ENCODE measurements at places on chromosomes 7 and 10. TPM values are rescaled to one million over a fixed set of nuclear protein-coding genes. Genes with fewer than 3 reads are reported as not detected.

DNA sequence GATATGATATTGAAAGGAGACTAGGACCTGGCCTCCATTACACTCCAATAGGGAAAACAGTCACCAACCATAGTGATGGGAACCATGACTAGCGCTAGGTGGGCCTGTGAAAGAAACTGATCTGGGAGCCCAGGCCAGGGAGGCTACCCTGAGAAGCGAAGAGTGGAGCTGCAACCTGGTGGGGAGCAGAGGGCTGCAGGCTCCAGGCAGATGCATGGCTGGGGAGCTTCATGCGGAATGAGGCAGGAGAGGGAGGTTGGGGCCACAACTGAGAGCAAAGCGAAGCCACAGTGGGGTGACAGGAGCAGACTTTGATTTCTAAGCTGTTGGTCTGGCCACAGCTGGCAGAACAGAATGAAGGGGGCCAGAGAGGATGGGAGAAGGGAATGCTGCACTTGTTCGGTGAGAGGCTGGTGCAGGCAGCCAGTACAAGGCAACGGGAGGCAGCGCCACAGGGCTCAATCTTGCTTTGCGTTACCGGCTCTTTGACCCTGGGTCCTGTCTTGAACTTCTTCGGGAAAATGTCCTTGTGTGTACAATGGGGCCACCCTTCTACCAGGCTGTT lies 88.4 kb downstream of the TACC2 start:
- DNase-seq: no peak

- DNase-seq: no peak
These were observed 1438.5 kb upstream of the CELF2 start for GRCh38 chr10:9579110-9579705.

SPACDR gene
- polyA plus RNA-seq: 2.0 TPM

ERVW-1 gene
- 2.5 TPM for polyA plus RNA-seq

EPDR1 gene
- polyA plus RNA-seq: 18.3 TPM

HYAL4 gene
- 0.18 TPM for polyA plus RNA-seq
